ENCODE measurements at places on chromosomes 2 and 18. TPM values are rescaled to one million over a fixed set of nuclear protein-coding genes. Genes with fewer than 3 reads are reported as not detected.

GRCh38 chr2:183195998-183196409 lies 71.8 kb downstream of the NUP35 start:
- no peak for DNase-seq
- H3K27ac ChIP-seq = no peak overlapping the region
- no peak overlapping the region for H3K4me3 ChIP-seq
- peaks cover 4% of the 10 kb centered on the region for H3K36me3 ChIP-seq

DNA sequence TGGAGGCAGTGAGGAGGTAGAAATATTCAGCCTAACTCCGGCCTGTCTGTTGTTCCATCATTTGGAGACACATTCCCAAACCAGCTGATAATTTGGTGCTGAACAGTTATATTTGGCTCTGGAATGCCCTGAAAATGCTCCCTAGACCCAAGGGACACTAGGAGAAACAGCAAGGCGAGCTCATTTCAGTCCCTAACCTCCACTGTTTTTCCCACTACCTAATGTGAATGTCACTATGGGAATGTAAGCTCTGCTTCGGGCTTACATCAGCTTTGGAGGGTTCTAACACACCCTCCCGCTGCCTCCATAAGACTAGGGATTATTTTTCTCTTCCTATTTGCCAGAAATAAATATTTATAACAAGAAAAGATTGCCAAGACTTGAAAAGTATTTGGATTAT lies 103.5 kb downstream of the ANTXR1 start:
- no peaks in the 10 kb centered on the region for H3K36me3 ChIP-seq
- H3K4me1 ChIP-seq = no peaks in the 10 kb centered on the region
- peaks cover 2% of the 10 kb centered on the region for H3K27me3 ChIP-seq
- no peak overlapping the region for H3K27ac ChIP-seq

GRCh38 chr2:120659275-120659977 lies 76.2 kb upstream of the GLI2 start:
- no peak for DNase-seq
- H3K36me3 ChIP-seq = no peaks in the 10 kb centered on the region
- H3K4me3 ChIP-seq = no peak overlapping the region
- H3K4me1 ChIP-seq = no peaks in the 10 kb centered on the region
- no peaks in the 10 kb centered on the region for H3K27me3 ChIP-seq
- no peak overlapping the region for H3K27ac ChIP-seq

- H3K27me3 ChIP-seq = no peaks in the 10 kb centered on the region
- no peak for DNase-seq
- H3K4me3 ChIP-seq = no peak overlapping the region
- no peaks in the 10 kb centered on the region for H3K4me1 ChIP-seq
- no peak overlapping the region for H3K27ac ChIP-seq
- H3K36me3 ChIP-seq = no peaks in the 10 kb centered on the region
Observed at GRCh38 chr2:163171786-163172530, 333.4 kb upstream of the KCNH7 start.

- H3K36me3 ChIP-seq = no peaks in the 10 kb centered on the region
- peaks cover 3% of the 10 kb centered on the region for H3K27me3 ChIP-seq
- no peak overlapping the region for H3K27ac ChIP-seq
Observed at GRCh38 chr2:174756743-174757142, 7.5 kb downstream of the CHRNA1 start.

The REG3A gene
- not detected for polyA plus RNA-seq

The DES gene
- not detected for polyA plus RNA-seq

The LIMS4 gene
- polyA plus RNA-seq = 4.6 TPM

The GKN2 gene
- not detected for polyA plus RNA-seq

The CCL20 gene
- polyA plus RNA-seq = 0.94 TPM

All from CD4-positive, CD25-positive, alpha-beta regulatory T cell (primary cell).